ENCODE measurements at places on chromosomes 4 and X. TPM values are rescaled to one million over a fixed set of nuclear protein-coding genes. Genes with fewer than 3 reads are reported as not detected.

- DNase-seq = no peak
Measured at GRCh38 chrX:13956998-13957397, 72.7 kb downstream of the GEMIN8 start.

DNA sequence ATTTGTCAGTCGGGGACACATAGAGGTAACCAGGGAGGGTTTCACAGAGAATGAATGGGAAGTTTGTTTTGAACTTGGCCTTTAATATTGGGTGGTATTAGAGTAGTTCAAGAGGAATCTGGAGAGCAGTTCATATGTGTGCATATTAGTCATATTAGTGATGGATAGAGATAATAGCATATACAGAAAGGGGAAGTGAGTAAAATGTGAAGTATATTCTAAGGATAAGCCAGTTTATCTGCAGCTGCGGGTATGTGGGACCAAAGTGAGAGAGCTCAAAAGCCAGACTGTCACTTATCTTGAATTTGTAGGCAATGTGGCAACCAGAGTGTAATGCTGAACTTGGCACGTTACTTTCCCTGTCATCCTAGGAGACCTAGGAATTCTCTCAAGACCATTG, 169.9 kb downstream of the AFF2 start:
- no peak for DNase-seq

- DNase-seq = no peak
Measured at GRCh38 chrX:53654376-53654775, 32.1 kb downstream of the HUWE1 start.

DNA sequence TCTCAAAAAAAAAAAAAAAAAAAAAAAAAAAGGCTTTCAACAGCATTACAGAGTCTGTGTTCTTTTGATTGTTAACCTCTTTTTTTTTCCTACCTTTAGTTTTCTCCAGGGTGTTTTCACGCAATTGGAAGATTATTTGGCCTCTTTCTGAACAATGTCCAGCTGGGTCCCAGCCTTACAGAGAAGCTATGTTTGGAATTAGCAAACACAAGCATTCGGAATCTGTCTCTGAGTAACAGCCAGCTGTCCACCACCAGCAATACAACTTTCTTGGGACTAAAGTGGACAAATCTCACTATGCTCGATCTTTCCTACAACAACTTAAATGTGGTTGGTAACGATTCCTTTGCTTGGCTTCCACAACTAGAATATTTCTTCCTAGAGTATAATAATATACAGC, 13.3 kb downstream of the TLR3 start:
- peak; percentile 51 for DNase-seq

DNA sequence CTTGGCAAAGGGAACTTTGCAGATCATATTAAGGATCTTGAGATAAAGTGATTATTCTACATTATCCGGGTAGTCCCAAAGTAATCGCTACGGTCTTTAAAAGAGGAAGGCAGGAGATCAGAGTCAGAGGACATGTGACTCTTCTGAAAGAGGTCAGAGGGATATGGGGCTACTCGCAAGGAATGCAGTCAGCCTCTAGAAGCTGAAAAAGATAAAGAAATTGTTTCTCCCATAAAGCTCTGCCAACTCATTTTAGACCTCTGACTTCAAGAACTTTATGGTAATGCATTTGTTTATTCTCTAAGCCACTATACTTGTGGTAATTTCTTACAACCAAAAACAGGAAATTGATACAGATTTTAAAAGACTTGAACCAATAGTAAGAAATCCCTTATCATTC, 48.6 kb downstream of the NPY5R start:
- DNase-seq = no peak

- no peak for DNase-seq
Measured at GRCh38 chrX:41258871-41259270, 75.1 kb upstream of the DDX3X start.

GRCh38 chr4:73713650-73714049, 26.7 kb upstream of the CXCL8 start:
- no peak for DNase-seq

DNA sequence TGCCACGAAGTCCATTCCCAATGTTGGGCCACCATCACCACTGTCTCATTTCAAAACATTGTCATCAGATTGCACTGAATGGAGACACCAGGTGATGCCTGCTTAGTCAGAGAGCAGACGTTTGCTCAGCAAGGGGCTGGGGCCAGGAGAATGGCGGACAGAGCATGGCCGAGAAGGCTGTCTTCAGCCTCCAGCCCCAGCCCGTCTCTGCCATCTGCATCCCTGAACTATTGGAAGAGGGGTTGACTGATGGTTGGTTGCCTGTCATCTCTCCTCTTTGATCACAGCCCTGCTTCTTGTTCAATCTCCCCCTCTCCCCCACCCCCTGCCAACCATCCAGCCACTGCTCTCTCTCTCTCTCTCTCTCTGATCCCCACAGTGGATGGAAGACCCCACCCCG, 140.9 kb downstream of the SHOX start:
- no peak for DNase-seq

- DNase-seq = no peak
Measured at GRCh38 chr4:3405176-3405575, 36.6 kb upstream of the HGFAC start.

GRCh38 chr4:168598191-168598590, 101.3 kb downstream of the PALLD start:
- no peak for DNase-seq

VEGFC gene
- total RNA-seq = 8.7 TPM

GIMD1 gene
- not detected for total RNA-seq

N4BP2 gene
- 34.4 TPM for total RNA-seq

PPARGC1A gene
- total RNA-seq = 112 TPM

HOPX gene
- 60.1 TPM for total RNA-seq

SPIN2A gene
- 0.41 TPM for total RNA-seq

Measured in tongue (tissue), 3 donors.